ENCODE measurements at places on chromosomes 12 and 14.

- no peak for DNase-seq
Measured at GRCh38 chr12:13405961-13406703, 209.6 kb downstream of the EMP1 start.

- DNase-seq, result no peak
Measured at GRCh38 chr12:120618954-120619615, 21.3 kb upstream of the CABP1 start.

DNA sequence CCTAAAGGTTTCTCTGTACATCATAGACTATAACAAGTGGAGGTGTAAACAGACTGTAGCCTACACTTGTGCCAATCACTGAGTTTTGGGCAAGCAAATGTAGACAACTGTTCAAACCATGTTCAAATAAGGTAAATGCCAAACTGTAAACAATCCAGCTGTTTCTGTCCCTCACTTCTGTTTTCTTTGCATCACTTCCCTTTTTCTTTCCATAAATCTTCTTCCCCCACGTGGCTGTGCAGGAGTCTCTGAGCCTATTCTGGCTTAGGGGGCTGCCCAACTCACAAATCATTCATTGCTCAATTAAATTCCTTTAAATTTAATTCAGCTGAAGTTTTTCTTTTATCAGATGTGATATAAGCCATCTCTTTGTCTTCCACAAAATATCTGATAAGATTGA lies 65.1 kb upstream of the CPM start:
- no peak for DNase-seq

- DNase-seq, result no peak
Measured at GRCh38 chr12:2772370-2772769, 22.4 kb upstream of the FKBP4 start.

GRCh38 chr12:62799126-62799736 lies 135.7 kb downstream of the PPM1H start:
- peak; percentile 46 for DNase-seq

- DNase-seq, result peak; percentile 86
Measured at GRCh38 chr12:122951979-122952892, 14.0 kb downstream of the ABCB9 start.

GRCh38 chr12:52615208-52615868 lies 3.0 kb downstream of the KRT73 start:
- no peak for DNase-seq

- no peak for DNase-seq
Measured at GRCh38 chr14:69675245-69675583, 63.8 kb downstream of the SUSD6 start.

DNA sequence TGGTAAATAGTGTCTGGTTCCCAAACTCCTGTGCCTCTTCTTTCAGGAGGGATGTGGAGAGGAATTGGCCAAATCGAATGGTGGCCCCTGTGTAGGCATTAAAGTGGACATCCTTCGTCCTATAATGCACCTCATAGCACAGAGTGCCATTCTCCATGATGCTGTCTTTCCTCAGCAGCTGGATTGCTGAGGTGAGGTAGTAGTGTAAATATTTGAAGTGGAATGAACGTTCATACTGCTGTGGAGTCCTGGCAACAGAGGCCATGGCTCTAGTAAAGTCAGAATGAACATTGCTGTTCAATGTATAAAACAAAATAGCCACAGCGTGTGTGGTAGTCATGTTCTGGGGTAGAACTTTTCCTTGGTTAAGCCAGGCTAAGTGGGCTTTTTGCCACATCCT lies 2.7 kb downstream of the ART4 start:
- no peak for DNase-seq

- no peak for DNase-seq
Measured at GRCh38 chr14:96848011-96848410, 50.8 kb downstream of the VRK1 start.

DNA sequence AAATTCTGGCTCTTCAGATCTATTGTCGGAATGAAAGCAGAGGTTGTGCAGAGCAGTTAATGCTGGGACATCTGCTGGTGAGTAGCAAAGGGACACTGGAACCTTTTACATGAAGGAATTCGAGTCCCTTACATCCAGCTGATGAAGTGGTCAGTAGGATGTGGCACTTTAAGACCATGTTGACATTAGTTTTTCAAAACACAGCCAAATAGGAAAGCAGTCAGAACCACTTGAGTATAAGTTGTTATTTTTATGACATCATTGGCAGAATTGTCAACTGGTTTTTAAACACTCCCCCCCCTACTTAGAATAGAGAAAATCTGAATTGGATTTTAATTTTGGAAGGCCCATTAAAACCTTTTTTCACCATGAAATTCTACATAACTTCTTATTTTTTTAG lies 46.8 kb upstream of the AMN start:
- no peak for DNase-seq

GRCh38 chr14:97634751-97635150 lies 837.6 kb downstream of the VRK1 start:
- DNase-seq, result no peak

DNA sequence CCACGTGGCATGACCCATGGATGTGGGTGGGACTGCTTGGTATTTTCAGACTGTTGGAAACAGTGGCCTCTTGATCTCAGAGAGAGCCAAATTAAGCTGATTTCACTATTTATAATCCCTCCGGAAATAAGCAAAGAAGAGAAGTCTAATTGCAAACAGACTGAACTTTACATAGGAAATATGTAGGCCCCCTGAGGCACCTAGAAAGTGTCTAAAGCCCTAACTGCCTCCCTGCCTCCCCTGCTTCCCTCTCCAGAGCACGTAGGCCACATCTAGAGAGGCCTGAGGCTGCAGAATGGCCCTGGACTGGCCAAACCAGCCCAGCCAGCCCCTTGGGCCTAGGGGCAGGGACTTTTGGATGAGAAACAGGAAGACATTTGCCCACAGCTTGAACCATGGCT lies 123.8 kb downstream of the ZFP36L1 start:
- no peak for DNase-seq

GRCh38 chr12:113196990-113197389 lies 11.5 kb downstream of the RITA1 start:
- DNase-seq, result peak; percentile 50

GRCh38 chr14:42000450-42000849 lies 393.8 kb downstream of the LRFN5 start:
- no peak for DNase-seq

DNA sequence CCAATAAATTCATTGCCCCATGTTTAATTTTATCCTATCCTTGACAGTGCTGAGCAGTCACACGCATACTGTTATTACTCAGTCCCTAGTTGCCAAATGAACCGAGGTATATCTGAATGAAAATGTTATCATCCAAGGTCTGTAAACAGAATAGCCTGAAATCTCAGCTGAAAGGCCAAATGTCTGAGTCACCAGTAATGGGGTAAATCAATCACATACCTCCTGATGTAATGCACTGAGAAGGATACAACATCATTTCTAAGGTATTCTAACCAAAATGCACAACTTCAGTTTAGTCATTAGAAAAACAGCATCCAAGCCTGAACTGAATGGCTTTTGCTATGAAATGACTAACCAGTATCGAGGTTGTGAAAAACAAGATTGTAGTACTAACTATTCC lies 228.6 kb downstream of the DPF3 start:
- no peak for DNase-seq

DNA sequence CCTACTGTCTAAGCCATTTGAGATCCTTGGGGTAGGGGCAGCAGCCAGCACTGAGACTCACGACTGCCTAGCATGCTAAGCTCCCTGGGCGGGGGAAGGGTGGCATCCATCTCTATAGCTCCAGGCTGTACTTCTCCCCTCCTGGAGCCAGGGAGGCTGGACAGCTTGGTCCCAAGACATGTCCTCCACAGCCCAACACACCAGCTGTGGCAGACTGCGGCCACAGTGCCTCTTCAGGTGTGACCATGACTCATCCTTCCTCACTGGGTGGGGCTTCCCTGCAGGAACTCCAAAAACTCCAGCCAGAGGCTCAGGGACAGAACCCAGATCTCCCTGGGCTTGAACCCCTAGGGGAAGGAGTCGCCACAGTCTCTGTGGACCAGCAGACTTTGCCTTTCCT lies 193.9 kb downstream of the GPHN start:
- DNase-seq, result no peak

- DNase-seq, result no peak
Measured at GRCh38 chr12:121139286-121139685, 6.6 kb downstream of the P2RX7 start.

- DNase-seq, result no peak
Measured at GRCh38 chr12:6295094-6295811, 15.2 kb upstream of the PLEKHG6 start.

GRCh38 chr14:104917116-104917515 lies 7.6 kb upstream of the PLD4 start:
- DNase-seq, result no peak

DNA sequence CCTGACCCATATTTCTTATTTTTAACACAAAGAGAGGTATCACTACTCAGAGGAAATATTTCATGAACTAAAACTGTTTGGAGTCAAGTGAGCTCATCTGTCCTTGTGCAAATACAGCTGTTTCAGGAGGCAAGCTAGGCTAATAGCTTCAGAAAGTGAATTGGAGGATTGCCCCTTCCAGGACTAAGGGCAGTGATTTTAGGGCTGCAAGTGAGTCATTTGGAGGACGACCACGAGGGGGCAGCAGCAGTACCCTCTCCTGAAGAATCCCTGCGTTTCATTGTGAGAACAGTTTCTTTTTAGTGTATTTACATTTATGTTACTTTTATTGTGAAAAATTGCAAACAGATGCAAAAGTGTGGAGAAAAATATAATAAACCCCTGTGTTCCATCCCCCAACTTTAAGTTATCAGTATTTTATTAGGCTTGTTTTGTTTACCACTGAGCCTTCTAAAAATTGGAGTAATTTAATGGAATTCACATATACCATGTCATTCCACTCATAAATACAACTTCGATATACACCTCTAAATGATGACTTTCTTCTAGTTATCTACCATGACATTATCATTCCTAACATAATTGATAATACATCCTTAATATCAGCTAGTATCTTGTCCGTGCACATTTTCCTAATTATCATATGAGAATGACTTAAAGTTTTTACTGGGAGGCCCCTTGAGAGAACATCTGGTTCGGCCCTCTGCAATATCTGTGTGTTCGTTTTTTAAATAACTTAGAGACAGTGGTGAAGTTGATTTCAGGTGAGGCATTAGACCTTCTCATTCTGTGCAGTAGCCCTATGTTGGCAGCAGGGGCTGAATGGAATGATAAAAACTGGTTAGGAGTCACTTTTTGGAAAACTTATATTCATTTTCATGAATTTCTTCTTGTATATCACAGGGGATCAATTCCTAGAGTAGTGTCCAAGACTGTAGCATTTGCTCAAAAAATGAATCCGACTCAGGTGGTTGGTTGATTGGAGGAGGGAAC lies 13.7 kb downstream of the FOXJ2 start:
- DNase-seq, result peak; percentile 81

- DNase-seq, result no peak
Measured at GRCh38 chr12:89451841-89452251, 72.8 kb downstream of the GALNT4 start.

DNA sequence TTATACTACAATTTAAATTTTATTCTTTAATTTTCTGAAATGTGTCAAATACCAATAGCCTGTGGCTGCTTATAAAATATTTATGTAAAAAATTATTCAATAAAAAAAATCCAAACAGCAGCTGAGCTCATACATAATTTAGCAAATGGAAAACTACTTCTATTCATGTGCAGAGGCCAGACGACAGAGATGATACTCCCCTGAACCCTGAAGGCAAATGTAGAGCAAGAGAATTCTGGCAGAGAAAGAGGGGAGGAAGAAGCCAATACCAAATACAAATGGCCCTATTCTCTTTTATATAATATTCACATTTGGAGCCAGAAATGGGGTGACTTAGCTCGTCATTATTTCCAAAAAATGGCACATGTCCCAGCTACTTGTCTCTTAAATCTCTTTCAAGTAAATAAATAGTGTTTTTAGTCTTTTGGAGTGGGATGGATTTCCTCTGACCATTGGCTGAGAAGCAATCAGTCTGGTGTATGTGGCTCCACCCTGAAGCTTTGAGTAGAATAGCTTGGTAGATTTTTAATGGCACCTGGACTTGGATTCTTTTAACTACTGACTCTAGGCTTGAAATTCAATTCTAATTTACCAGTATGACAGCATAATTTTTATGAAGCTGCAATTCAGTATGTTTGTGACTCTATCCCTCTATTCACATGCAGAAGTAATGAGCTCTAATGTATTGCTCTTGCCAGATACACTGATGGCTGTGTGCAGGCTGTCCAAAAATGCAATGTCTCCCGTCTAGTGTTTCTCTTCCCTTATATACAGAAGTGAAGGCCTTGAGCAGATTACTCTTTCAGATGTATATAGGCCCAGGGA lies 113.4 kb upstream of the SCAF11 start:
- DNase-seq, result no peak

GRCh38 chr12:55720071-55720564 lies at the start of gene RDH5:
Gene RDH5 (plus strand): TSS chr12:55720393. CDS start chr12:55721185, 792 bp downstream.
- no peak for DNase-seq

DNA sequence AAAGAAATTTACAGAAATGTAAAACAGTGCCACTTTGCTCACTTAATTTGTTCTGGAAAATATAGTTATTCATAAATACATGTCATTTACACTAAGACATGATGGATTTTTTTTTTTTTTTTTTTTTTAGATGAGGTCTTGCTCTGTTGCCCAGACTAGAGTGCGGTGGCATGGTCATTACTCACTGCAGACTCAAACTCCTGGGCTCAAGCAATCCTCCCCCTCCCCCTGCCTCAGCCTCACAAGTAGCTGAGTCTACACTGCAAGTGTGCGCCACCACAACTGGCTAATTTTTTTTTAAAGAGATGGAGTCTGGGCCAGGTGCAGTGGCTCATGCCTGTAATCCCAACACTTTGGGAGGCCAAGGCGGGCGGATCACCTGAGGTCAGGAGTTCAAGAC lies 101.2 kb downstream of the PPP2R5C start:
- DNase-seq, result no peak

GRCh38 chr12:11178250-11178649 lies 7.3 kb downstream of the SMIM10L1 start:
- DNase-seq, result no peak

DNA sequence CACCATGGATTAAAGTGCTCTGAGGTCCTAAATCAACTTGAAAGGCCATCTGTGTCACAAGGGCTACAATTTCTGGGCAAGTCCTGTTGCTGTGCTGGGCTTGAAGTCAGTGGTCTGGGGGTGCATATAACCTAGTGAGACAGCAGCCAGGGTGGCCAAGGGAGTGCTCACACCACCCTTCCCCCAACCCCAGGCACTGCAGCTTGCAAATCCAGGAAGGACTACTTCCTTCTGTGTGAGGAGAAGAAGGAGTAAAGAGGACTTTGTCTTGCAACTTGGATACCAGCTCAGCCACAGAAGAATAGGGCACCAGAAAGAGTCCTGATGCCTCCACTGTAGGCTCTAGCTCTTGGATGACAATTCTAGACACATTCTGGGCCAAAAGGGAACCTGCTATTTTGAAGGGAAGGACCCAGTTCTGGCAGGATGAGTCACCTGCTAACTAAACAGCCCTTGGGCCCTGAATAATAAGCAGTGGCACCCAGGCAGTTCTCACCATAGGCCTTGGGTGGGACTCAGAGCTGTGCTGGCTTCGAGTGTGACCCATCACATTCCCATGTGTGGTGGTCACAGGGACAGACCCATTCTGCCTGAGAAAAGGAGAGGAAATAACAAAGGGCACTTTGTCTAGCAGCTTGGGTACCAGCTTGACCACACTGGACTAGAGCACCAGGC lies 32.6 kb upstream of the DHRS7 start:
- DNase-seq, result no peak

- no peak for DNase-seq
Measured at GRCh38 chr14:91406982-91407381, 10.6 kb downstream of the CCDC88C start.

Data from naive thymus-derived CD8-positive, alpha-beta T cell (primary cell).